Tibial nerve (tissue), 4 donors: ENCODE measurements at places on chromosomes 1 and 21.
A peak's percentile ranks its signal among the peaks of the same experiment; 100 is the strongest.

- DNase-seq: no peak
These were observed 25.3 kb upstream of the RRP15 start for GRCh38 chr1:218259800-218260199.

GRCh38 chr1:225697428-225697827, 44.5 kb upstream of the ENAH start:
- no peak for DNase-seq

DNA sequence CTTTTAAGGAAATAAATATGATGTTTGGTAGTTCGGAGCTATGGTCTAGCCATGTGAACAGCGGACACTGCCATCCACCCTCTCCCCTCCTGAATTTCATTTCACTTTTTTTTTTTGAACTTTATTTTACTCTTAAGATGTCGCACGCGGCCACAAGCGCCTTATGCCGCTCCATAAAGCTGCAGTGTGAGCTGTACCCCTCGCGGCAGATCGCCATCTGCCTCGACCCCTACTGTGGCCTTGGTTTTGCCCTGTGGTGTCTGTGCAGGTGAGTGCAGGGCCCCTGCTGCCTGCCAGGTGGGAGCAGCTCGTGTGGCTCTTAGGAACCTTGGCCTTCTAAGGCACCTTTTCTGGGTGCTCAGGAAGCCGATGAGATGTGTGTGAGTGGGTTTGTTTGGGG, 48.1 kb downstream of the S100B start:
- DNase-seq: no peak

- DNase-seq: no peak
These were observed 25.9 kb downstream of the COL6A1 start for GRCh38 chr21:46007492-46007868.

DNA sequence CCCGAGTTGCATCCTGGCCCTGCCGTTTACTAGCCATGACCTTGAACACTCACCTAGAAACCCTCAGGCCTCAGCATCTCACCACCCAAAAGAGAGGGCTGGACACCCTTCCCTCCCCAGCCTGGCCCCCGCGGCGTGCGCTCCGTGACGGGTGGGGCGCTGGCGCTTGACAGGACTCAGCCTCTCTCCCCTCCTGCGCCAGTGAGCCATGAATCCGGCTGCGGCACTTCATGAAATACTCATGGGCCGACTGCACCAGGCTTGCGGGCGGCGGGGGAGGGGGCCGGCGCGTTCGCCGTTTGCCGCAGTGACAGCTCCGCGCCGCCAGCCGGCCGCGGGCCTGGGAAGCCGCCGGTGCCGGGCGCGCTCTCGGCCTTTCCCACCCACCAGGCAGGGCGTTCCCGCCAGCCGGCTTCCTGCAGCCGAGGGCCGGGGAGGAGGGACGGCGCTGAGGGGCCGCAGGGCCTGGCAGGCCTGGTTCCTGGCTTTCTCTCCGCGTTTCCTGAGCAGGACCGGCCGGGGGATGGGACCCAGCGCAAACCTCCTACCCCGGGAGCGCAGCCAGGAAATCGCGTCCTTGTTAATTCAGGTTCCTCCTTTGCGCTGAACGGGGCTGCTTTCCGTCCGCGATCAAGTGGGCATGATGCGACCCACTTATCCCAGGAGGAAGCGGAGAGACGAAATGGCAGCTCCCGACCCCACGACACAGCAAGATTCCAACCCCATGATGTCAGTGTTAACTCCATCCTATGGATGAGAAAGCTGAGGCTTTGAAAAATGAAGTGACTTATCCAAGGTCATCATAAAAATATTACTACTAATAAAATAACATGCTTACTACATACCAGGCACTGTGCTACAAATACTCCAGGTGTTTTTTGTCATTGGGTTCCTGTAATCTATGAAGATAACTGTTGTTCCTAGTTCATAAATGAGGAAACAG, 9.1 kb upstream of the LUZP1 start:
- DNase-seq: no peak

- DNase-seq: no peak
These were observed 3.2 kb downstream of the DENND1B start for GRCh38 chr1:197771904-197772556.

- DNase-seq: no peak
These were observed 5.1 kb downstream of the PEF1 start for GRCh38 chr1:31639543-31639942.

DNA sequence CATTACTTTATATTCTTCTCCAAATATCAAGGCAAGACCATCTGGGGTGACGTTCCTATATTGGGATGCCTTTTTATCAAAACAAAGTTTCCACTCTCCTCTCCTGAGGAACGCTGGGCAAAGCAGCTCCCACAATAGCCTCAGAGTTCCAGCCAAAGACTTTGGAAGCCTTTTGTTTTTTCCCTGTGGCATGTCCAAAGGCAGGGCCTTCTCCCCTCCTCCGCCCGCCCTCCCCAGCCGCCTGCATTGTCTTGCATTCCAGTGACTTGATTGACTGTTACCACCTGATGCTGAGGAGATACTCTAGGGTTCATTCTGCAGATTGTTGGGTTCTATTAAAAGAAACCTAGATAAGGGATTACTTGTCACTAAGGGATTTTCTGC, 43.5 kb downstream of the PROX1 start:
- DNase-seq: no peak

DNA sequence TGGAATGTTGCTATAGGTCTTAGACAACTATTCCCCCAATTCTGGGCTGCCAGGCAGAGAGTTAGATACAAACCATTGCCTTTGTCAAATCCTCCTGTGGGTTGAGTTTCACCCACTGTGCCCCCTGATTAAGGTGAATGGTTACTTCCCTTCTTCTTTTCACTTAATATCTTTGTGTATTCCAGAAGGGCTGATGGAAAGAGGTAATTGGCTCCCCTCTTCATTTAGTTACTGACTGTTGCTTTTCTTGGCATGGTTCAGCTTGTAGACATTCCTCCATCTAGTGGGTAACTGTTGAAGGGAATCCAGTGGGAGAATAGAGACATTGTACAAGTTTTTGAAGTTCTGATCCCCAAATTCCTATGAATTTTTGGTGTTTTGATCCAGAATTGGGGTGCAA, 43.8 kb upstream of the MACF1 start:
- DNase-seq: no peak

DNA sequence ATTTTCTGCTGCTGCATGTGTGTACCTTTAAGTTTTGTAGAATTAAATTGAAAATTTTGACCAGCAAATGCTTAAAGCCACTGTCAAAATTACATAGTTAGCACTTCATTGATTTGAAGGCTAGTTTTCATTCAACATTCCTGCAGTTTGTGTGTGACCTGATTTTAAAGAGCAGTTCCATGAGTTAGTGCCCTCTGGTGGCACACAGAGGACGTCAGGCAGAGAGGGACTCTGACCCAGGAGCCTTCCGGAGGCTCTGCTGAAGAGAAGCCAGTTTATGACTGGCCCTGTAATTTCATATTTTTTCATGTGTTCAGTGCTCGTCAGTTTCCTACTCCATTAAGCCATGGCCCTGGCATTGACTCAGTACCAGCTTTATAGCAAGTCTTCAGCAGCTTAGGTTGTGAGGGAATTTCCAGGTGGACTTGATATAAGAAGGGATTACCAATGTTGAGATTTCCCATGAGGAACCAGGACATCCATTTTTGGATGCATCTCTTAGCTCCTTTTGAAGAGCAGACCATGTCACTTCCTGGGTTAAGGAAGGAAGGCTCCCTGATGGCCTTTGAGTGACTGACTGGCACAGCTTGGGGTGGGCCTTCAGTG, 104.7 kb downstream of the CAMTA1 start:
- DNase-seq: peak; percentile 51

DNA sequence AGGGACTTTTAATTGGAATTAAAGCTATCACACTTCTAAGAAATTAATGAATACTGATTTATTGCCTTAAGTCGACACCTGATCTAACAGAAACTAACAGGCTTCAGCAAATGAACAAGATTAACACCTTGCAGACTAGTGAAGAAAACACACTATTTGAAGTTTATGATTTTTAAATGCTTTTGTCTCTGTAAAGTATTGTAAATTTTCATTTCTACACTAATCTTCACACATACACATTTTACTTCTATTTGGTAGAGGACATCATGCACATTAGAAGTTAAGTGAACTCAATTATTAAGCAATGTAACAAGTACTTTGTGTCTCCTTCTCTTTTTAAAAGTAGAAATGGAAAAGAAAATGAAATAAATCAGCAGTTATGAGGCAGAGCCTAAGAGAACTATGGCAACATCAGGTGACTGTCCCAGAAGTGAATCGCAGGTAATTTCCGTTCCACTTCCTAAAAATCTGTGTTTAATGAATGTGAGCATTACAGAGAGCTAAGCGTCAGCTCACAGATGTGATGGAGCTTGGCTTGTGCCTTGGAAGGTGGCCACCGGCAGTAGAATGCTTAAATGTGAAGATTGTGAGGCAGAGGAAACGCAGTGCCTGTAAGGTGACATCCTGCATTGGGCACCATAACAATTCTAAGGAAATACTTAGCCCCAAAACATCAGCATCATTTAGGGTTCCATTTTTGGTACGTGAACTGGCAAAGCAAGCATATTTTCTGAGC, 1.2 kb downstream of the PRMT2 start:
- no peak for DNase-seq

GRCh38 chr1:225004396-225004795, 74.9 kb downstream of the DNAH14 start:
- DNase-seq: no peak

- no peak for DNase-seq
These were observed 2.4 kb downstream of the MCL1 start for GRCh38 chr1:150576794-150577556.

DNA sequence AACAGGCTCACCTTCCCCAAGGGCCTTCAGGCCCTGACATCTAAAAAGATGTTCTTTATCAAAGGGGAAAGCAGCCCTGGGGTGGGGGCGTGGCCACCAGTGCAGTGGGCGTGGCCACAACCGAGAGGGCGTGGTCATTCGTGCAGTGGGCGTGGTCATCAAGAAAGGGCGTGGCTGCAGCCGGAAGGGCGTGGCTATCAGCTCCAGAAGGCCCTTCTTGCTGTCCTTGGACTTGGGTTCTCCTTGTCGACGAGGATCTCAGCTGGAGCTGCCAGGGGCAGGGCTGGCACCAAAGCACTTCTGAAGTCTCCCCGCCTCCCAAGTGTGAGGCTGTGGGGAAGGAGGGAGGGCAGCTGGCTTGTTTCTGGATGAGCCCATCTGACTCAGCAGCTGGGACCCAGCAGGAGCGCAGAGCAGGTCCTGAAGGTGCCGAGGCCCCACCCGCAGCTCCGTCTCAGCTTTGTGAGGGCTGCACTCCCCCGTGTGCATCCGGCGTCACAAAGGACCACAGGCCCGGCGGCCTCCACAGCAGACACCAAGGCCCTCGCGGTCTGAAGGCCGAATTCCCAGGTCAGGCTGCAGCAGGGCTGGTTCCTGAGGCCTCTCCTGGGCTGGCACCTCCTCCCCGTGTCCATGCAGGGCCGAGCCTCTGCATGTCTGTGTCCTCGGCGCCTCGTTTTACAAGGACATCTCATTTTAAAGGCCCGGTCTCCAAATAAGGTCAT, 12.8 kb downstream of the PDE9A start:
- no peak for DNase-seq

- no peak for DNase-seq
These were observed 7.8 kb downstream of the UBE2G2 start for GRCh38 chr21:44793592-44794374.

- no peak for DNase-seq
These were observed 70.0 kb upstream of the NFIA start for GRCh38 chr1:61012341-61012761.

GRCh38 chr21:24272521-24272938, 1334.8 kb downstream of the MRPL39 start:
- no peak for DNase-seq

- no peak for DNase-seq
These were observed 2.5 kb upstream of the POGK start for GRCh38 chr1:166836733-166837132.

DNA sequence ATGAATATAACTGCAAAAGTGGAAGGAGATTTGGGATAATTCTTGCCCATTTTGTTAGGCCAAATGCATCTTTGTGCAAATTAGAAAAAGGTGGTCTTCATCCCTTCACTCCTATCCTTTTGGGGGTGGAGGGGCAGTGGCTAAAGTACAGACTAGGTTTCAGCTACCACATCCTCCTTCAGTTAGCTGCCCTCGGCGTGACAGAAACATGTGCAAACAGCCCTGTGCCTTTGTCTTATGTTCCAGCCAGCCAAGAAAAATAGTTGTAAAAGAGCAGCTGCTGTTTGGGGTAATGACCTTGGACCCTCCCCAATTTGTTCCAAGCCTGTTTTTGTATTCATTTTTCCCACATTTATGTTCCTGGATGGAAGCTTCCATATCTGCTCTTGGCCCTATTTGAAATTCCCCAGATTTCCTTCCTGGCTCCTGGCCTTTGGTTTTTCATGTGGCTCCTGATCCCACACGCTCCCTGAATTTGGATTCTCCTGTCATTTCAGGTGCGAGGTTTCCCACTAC, 8.3 kb upstream of the LGALS8 start:
- DNase-seq: no peak

GRCh38 chr1:167905182-167905581, 8.8 kb downstream of the ADCY10 start:
- no peak for DNase-seq

DNA sequence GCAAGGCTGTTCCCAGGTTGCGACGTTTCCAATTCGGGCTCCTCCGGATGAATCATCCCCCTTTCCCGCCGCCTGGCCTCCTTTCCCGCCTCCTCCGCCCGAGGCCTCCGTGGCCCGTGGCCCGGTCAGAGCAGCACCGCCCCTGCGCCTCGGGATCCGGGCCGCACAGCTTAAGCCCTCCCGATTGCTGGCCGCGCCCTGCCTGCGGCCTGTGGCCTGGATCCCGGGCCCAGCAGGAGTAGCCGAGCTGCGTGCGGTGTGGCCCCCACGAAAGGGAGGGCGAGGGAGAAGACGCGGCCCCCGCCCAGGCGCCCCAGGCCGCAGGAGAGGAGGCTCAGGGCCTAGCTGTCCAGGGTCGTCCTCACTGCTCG, 1.0 kb downstream of the TMEM200B start:
- DNase-seq: no peak

DNA sequence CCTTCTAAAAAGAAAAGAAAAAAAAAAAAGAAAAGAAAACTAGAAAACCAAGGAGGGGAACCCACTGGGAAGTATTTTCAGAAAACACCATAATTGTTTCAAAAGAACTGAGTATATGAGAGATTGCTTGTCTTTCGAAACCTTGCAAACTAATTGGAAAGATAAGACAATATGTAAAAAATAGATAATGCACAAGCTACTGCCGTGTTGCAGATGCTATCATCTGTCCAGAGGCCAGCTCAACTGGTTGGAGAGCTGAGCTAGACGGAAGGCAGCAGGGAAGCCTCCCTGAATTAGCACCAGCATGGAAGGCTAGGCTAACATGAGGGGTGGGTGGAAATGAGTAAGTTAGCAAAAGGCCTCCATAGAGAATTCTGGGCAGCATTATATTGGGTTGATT, 16.2 kb upstream of the CACHD1 start:
- DNase-seq: no peak
